ENCODE measurements at places on chromosomes 11 and 22.

GRCh38 chr11:123903932-123904331 lies 2.0 kb downstream of the OR8D4 start:
- DNase-seq = no peak

GRCh38 chr11:1858154-1858553 lies 5.3 kb downstream of the LSP1 start:
- DNase-seq = no peak

DNA sequence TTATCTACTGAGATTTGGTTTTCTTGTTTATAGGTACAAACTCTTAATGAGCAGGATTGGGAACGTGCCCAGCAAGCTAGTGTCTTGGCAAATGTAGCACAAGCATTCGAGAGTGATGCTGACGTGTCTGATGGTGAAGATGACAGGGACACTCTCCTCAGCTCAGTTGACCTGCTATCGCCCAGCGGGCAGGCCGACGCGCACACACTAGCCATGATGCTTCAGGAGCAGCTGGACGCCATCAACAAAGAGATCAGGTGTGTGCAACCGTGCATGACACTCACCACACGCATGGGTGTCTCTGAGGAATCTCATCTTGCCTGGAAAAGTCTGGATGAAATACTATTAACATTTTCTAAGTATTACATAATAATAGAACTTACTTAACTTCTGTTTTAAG lies 54.7 kb upstream of the CTTN start:
- no peak for DNase-seq

DNA sequence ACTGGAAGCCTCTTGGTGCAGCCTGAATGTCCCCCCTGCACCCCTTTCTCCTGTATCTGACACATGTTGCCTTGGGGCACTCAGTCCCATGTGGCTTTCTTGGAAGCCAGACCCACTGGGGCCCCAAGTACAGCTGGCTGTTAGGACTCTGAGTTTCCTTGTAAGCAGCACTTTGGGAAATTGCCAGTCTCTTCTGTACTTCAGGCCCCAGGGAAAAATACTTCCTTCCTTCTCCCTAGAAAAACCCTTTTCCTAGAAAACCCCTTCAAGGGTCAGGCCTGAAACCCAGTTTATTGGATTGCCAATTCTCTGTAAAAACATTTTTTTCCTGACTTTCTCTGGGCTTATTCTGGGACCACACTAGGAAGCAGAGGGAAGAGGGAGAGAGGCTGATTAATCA lies 360.3 kb downstream of the TENM4 start:
- DNase-seq = no peak

- peak; percentile 96 for DNase-seq
Measured at GRCh38 chr11:1772270-1773130, 8.8 kb upstream of the CTSD start.

DNA sequence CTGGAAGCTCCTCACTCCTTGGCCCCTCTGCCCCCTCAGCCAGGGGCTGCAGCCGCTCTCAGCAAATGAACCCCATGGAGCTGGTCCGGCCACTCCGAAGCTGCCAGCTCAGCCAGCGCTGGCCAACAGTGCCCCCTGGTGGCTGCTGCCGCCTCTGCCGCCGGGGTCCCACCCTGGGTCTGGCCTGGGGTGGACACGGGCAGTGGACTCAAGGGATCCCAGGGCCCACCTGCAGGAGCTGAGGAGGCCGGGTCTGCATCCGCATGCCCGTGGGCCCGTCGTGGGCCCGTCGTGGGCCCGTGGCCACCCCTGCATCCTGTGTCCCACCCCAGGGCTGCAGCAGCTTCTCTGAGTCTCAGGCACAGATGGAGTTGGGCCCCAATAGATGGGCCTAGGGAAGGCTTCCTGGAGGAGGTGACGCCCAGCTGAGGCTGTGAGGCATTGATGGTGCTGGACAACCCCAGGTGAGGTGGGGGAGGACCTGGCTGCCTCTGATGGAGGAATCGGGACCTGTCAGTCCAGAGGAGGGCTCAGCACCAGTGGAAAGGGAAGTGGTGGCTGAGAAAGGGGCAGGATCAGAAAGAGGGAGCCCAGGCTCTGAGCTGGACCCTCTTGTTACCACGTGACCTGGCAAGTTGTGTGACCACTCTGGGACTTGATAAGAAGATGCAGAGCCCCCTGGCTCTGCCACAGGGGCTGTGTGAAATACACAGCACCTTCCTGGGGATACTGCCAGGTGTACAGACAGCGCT lies 522.3 kb downstream of the BRD1 start:
- DNase-seq = peak; percentile 38

- DNase-seq = no peak
Measured at GRCh38 chr11:10407749-10408685, 47.0 kb upstream of the AMPD3 start.
